Fibroblast of the aortic adventitia (primary cell): ENCODE measurements at places on chromosomes 3 and 15.

- DNase-seq = no peak
Measured at GRCh38 chr3:43526956-43527355, 94.9 kb downstream of the ANO10 start.

- no peak for DNase-seq
Measured at GRCh38 chr3:38232701-38233100, 32.9 kb upstream of the SLC22A13 start.

GRCh38 chr15:41727143-41727542, 47.1 kb upstream of the MAPKBP1 start:
- peak; percentile 34 for DNase-seq

GRCh38 chr3:169667166-169668071, 3.9 kb upstream of the MECOM start:
- no peak for DNase-seq

DNA sequence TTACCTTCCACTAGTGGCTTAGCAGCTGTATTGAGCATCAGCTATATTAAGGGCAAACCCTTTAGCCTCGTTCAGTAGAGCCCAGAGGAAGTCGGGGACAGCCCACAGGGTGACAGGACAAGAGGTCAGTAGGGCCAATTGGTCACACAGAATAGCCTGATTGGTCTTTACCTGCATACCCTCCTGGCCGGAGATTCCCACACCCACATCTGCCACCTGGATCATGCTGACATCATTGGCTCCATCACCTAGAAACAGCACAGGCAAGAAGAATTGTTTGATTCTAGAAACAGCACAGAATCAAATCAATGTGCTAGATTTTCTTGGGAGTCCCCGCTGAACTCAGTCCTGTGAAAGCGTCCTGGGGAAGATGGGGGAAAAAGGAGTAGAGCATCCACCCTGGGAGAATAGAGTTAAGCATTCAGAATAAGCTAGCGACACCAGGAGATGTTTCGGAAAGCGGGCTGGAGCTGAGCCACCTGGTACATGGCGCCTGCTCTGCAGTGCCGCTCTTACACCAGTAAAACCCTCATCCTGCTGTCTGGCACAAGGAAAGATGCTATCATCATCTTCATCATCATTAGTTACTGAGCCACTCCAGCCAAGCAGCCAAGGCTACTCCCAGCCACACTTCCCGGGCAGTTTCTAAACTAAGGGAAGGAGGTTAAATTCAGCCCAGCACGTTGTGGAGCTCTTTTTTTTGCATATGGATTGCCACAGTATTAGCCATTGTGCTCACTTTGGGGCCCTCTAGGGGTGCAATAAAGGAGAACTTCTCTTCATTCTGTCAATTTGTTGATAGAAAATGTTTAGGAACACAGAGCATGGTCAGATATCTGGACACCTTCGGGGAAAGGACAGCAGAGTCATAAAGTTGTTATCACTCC, 171.3 kb downstream of the ATP10A start:
- peak; percentile 57 for DNase-seq
